ENCODE measurements at places on chromosomes 5 and 9.

GRCh38 chr9:132560616-132561202, 21.7 kb upstream of the BARHL1 start:
- no peak for DNase-seq

GRCh38 chr5:68529581-68529980, 314.0 kb downstream of the PIK3R1 start:
- DNase-seq = no peak

DNA sequence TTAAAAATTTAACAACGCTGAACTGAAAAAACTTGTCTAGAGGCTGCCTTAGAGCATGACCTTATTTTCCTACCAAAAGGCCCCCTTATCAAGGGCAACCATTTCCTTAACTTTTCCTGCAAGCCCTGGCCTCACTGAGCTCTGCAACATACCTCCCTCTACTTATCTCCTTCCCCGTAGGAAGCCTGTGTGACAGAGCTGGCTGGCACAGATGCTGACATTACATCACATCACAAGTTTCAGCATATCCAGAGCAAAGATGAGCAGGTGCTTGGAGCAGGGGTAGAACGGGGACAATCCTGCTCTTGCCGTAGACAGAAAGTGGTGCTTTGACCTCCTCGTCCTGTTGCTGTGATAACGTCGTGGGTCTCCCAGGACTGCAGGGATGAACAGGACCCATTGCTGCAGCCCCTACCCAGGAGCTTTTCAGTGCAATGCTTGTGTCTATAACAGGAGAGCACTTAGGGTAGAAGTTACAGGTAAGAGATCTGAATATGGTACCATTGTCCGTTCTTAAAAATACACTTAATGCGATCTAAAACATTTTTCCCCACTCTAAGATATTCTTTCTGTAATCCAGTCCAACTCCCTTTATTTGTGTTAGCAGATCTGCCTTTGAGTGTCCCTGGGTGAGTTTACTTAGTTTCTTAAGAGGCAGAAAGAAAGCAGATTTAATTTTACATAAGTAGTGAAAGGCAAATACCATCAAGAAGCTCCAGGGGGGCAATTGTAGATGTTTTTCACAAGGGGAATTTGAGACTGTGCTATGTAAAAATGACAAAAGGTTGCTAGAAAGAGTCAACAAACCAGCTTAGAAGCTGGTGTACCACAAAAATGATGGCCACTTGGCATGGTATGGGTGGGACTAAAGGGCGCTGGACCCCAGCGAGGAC, 101.9 kb upstream of the EFNA5 start:
- DNase-seq = no peak

DNA sequence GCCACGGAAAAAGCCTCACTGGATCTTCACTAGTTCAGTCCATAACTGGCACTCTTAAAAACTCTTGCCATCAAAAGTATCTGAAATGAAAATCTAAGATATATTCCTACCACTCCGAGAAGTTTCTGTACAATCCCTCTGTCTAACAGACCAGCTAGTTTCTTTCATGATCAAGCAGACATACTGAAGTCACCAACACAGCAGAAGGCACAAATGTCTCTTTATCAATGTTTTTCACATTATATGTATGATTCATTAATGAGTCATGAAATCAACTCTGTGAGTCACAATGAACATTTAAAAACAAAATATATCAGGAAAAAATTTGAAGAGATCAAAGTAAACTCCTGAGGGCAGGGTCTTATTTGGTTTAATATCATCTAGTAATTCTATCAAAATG, 50.8 kb downstream of the F2R start:
- no peak for DNase-seq

GRCh38 chr9:104025104-104025503, 69.0 kb upstream of the SMC2 start:
- no peak for DNase-seq

DNA sequence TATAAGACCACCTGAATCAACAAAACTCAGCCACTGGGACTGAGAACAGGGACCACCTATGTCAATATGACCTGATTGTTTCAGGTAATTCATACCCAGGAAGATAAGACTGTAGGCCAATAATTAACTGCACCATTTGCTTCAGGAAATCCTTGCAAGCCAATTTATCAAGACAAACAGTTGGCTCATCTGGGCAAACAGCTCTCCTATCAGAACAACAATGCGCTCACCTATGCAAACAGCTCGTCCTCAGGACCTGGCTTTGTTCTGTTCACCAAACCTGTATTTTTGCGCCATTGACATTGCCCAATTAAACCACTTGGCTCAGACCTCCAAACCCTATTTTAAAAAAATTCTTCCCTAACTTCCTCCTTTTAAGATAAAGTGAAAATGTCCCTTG, 92.3 kb upstream of the MARCHF11 start:
- no peak for DNase-seq

- DNase-seq = no peak
Measured at GRCh38 chr5:140108093-140109017, 5.6 kb upstream of the PURA start.

GRCh38 chr5:88428633-88429032, 160.0 kb upstream of the TMEM161B start:
- no peak for DNase-seq

DNA sequence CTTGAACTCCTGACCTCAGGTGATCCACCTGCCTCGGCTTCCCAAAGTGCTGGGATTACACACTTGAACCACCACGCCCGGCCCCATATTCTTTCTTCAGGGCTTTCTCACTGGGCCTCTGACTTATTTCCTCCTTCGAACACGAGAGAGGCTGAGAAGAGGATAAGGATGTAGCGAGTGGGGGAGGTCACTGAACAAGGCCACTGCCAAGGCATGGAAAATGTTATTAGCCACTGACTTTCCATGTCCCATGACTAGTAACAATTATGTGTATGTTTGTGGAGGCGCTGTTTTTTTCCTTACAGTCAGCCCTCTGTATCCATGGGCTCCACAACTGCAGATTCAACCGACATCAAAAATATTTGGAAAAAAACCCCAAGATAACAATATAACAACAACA, 12.3 kb upstream of the FCHSD1 start:
- DNase-seq = no peak

GRCh38 chr5:133423618-133424282, 188.6 kb downstream of the FSTL4 start:
- peak; percentile 25 for DNase-seq

DNA sequence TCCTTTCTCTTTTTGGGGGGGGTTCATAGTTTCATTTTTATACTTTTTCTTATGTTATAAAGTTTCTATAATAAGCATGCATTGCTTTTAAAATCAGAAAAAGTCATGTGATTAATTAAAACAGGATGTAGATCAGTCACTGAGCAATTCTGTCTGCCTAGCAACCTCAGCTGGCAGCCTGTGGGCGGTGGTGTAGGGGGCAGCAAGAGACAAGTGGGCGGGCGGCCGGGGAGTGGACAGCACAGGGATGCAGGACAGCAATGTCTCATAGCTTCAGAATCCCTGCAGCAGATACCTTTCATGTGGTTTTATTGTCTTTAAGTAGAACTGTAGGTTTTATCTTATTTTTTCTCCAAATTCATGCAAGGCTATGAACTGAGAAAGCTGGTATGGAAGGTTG, 101.9 kb upstream of the S1PR3 start:
- DNase-seq = no peak

DNA sequence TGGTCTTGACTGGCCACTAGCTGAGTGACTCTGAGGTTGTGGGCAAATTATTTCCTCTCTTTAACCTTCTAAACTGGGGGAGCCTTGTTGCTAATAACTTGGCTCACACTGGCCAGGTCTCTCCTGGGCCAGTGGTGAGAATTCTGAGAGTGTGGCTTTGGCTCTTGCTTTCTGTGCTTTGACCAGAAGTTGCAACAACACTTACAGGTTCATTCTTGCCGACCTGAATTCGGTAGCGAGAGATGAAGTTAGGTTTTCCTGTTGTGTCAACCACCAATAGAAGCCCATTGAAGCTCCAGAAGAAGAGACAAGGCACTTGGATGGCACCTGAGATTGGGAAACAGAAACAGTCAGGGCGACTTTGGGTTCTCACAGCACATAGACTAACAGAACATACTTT, 19.8 kb downstream of the FAXDC2 start:
- DNase-seq = no peak

DNA sequence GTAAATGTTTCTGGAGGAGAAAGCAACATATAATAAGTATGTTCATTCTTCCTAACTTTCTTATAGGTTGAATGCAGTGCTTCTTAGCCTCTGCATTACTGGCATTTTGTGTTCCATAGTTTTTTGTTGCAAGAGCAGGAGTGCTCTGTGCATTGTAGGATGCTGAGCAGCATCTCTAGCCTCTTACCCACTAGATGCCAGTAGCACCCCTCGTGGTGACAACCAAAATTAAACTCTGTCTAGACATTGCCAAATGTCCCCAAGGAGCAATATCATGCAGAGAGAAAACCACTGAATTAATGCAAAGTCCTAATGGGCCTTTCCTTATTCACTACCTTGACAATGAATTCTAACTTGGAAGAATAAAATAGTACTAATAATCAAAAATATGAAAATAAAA, 147.0 kb downstream of the GLIS3 start:
- DNase-seq = no peak

DNA sequence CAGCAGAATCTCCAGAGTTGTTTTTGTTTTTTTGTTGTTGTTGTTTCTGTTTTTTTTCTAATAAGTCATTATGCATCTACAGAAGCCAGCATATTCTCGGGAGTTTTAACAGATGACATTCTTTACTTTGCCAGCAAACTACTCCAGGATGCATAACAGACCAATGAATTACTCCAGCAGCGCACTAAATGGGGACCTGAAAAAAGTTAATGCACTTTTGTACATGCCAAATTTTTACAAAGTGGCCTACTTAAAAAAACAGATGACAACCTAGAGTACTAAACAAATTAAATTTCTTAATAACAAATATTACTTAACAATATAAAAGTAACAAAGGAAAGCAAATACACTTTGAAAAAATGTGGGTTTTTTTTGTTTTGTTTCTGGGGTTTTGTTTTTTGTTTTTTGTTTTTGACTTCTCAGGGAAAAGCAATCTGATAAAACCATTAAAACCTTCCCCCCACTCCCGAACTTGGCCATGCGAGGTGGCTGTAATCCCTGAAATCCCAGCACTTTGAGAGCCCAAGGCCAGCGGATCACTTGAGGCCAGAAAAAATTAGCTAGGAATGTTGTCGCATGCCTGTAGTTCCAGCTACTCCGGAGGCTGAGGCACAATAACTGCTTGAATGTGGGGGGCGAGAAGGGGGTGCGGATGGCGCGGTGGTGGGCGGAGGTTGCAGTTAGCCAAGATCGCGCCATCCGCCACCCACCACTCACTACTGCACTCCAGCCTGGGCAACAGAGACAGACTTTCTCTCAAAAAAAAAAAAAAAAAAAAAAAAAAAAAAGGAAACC, 352.4 kb downstream of the CETN3 start:
- no peak for DNase-seq

- no peak for DNase-seq
Measured at GRCh38 chr5:78690253-78690972, 41.8 kb upstream of the LHFPL2 start.

- no peak for DNase-seq
Measured at GRCh38 chr9:132627106-132627505, 42.7 kb downstream of the DDX31 start.

GRCh38 chr9:83280268-83280667, 217.3 kb upstream of the RASEF start:
- DNase-seq = no peak

GRCh38 chr9:1050125-1050895, at the start of gene DMRT2:
Gene DMRT2 (plus strand): TSS chr9:1050357. CDS start chr9:1051614, 1,257 bp downstream.
- DNase-seq = no peak

DNA sequence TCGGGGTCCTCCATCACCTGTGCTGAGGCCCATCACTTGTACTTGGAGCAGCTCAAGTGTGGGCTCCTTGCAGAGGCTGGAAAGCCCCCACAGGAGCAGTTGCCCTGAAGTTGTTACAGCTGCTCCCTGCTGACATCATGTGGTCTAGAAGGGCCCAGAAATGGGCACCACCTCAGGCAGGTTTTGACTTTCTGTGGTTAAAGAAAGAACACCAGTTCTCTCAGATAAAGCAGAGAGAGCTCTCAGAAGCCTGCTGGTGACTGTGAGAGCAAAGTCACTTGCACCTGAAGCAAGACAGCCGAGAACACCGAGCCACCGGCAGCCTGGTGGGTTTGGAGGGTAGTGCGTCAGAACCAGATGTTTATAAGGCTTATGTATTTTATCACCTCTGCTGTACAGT, 70.4 kb downstream of the MVB12B start:
- DNase-seq = peak; percentile 24

GRCh38 chr5:132065351-132065937, 5.0 kb downstream of the IL3 start:
- DNase-seq = no peak

- no peak for DNase-seq
Measured at GRCh38 chr5:76986825-76987526, 34.1 kb downstream of the CRHBP start.

- no peak for DNase-seq
Measured at GRCh38 chr5:137808503-137809135, 54.5 kb upstream of the HNRNPA0 start.

DNA sequence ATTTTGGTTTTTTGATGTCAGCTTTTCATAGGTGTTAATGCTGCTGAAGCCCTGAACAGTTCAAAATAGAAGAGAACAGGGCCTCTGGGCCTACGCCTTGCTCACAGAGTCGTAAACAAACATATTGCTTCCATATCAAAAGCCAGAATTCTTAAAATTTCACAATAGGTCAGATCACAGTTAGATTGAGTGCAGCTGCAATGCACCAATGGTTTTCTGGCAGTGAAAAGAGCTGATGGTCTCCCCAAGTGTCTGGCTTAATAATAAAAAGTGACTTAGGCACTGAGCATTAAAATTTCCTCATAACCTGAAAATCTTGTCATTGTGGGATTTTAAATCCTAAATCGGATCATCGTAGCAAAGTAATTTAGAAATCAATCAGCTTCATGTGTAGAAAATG, 493.0 kb downstream of the CAAP1 start:
- DNase-seq = no peak

DNA sequence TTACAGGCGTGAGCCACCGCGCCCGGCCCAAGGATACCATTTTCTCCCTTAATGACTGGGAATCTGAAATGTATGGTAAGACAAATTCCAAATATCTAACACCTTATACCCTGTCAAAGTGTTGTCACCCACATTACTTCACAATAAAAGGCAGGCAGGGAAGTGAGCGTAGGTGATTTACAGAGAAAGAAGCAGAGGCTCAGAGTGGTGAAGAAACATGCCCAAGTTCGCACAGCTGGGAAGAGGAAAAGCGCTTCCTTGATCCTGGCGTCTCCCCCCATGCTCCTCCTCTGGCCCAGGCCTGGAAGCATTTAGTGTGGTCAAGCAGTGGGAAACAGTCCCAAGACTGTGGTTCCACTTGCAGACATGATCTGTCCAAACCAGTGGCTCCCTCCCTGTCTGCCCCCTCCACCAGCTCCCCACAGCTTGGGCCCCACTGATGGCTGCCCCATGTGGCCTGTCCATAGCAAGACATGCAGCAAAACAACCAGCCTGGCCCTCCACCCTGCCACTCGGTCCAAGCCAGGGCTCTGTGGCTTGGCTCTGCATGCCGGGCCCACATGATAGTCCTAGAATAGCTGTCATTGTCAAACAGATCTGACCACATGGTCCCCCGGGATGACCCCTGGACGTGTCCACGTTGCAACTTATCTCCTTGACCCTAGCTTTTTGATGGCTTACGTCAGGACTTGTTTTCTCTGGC, 107.2 kb downstream of the TTLL11 start:
- no peak for DNase-seq

GRCh38 chr5:104909803-104910202, 1347.2 kb upstream of the NUDT12 start:
- DNase-seq = no peak

GRCh38 chr5:149205625-149206523, 64.6 kb downstream of the ABLIM3 start:
- DNase-seq = no peak

GRCh38 chr5:132090107-132090506, 16.5 kb downstream of the CSF2 start:
- DNase-seq = no peak
